ENCODE measurements at places on chromosomes 1 and 21.

DNA sequence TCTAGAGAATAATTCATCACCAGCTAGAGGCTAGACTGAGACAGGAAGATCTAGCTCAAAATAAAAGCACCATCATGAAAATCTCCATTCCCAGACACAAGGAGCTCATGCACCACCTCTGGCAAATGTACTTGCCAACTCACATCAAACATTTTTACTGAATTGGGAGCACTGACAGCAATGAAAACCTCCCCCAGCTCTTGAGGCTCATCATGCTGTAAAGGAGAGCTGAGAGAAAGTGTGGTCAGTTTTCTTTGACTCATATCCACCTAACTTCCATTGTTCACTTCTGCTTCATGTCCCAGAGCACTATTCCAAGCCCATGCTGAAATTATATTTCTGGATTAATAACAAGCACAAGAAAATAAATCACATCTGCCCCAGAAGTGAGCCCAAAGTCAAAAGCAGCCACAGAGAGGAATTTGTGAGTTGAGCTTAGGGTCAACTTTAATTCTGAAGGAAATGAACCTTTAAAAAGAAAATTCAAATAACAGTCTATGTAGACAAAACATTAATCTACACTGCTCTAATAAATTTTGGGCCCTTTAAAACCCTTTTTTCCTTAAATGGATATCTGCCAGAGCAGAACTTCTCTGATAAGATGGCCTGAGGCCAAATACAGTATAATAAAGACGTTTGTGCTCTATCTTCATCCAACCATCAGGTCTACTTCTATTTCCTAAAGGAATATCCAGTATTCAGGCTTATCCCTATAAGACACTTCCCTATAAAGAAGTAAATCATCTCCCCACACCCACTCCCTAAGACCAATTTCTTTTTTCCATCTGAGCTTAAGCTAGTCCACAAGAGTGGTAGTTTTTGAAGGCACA is 85.9 kb upstream of the ADAM30 start:
- no peak for DNase-seq

DNA sequence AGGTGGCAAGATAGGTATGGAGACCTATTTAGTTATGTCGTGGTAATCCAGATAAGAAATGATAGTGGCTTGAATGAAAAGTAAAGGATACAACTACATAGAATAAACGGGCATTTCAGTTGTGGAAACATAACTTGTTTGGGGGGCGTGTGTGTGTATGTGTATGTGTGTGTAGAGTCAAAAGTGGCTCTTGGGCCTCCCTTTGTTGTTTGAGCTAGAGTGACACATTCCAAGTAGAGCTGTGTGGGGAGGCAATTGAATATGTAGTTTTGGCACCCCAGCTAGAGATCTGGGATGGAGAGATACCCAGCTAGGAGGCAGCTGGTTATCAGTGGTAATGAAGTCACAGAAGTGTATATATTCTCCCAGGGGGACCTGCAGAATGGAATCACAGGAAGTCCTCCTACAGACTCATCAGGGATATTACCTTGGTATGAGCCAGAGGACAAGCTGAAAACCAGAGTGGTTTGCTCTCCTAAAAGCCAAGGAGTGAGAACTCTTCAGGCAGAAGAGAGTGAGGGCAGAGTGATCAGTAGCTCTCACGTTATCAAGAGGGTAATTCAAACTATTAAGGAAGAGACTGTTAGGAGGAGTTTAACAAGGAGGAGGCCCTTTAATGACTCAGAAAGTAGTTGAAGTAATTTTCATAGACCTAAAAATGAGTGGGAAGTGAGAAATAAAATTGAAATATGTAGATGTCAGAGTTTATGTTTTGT is 5.1 kb downstream of the CR1L start:
- no peak for DNase-seq

DNA sequence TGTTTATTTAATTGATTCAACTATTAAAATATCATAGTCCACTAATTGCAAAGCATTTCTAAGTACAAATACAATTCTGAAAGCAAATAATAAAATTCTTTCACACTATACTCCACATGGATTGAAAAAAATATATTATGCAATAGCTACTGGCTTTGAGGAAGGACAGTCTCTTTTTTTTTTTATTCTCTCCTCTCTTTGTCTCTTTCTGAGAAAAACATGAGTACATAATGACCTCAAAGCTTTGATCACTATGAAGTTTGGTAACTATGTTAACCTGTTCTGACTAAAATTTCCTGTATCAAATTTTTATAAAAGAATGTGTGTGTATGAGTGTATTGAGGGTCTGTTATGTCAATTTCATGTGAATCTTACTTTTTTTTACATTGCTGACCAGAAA is 96.2 kb downstream of the RGS2 start:
- DNase-seq = no peak

GRCh38 chr1:202616355-202616915 is 93.8 kb downstream of the SYT2 start:
- DNase-seq = no peak

DNA sequence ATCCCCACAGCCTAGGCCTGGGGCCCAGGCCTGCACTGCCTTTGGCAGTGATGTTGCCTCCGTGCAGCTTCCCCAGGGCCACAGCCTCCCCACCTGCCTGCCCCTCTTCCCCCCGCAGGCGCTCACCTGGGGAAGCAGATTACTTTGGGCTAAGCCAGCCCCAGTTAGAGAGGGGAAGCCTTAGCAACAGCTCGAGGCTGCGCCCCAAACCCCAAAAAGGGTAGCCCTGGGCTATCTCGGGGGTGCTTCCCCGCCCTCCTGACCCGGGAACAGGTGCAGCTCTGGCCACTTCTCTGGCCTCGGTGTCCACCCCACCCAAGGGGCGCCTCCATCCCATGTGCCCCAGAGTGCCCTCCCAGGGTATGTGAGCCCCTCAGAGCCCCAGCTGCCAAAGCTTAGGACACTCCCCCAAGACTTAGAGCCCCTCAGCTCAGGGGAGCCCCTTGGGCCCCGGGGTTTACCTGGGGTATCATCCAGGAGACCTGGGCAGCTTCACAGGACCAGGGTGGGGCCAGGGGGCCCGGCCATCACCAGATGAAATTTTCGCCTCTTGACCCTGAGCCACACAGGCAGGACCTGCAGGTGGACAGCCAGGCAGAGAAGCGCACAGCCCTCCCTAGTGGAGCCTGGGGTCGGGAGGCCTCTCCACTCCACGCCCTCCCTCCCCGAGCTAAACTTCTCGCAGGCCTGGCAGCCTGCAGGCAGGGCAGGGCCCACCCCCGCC is 3.3 kb upstream of the TTC34 start:
- no peak for DNase-seq

- no peak for DNase-seq
Measured at GRCh38 chr1:3902111-3902511, 2.0 kb upstream of the C1orf174 start.

GRCh38 chr1:164701189-164701761 is 142.3 kb downstream of the PBX1 start:
- DNase-seq = no peak

GRCh38 chr1:6625584-6626149 is 999 bp downstream of the THAP3 start:
- no peak for DNase-seq

- DNase-seq = no peak
Measured at GRCh38 chr1:160823296-160823695, 27.3 kb downstream of the LY9 start.

GRCh38 chr1:226619031-226619430 is 70.5 kb downstream of the STUM start:
- no peak for DNase-seq

- no peak for DNase-seq
Measured at GRCh38 chr1:72521659-72522058, 239.3 kb upstream of the NEGR1 start.

DNA sequence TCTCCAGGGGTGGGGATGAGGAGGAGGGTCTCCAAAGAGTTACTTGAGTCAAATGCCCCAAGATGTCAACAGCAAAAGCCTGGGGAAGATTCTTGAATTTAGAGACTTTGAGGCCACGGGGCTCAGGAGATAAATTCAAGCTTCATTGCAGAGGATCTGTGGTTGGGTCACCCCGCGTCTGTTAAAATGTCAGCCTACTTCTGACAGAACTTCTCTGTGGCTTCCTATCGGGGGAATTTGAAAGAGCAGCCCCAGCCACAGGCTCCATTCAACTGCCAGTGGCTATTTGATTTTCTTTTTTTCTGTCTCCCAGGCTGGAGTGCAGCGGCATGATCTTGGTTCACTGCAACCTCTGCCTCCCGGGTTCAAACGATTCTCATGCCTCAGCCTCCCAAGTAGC is 62.5 kb upstream of the EFHD2 start:
- no peak for DNase-seq

GRCh38 chr1:31390071-31390470 is 17.2 kb upstream of the FABP3 start:
- DNase-seq = no peak

DNA sequence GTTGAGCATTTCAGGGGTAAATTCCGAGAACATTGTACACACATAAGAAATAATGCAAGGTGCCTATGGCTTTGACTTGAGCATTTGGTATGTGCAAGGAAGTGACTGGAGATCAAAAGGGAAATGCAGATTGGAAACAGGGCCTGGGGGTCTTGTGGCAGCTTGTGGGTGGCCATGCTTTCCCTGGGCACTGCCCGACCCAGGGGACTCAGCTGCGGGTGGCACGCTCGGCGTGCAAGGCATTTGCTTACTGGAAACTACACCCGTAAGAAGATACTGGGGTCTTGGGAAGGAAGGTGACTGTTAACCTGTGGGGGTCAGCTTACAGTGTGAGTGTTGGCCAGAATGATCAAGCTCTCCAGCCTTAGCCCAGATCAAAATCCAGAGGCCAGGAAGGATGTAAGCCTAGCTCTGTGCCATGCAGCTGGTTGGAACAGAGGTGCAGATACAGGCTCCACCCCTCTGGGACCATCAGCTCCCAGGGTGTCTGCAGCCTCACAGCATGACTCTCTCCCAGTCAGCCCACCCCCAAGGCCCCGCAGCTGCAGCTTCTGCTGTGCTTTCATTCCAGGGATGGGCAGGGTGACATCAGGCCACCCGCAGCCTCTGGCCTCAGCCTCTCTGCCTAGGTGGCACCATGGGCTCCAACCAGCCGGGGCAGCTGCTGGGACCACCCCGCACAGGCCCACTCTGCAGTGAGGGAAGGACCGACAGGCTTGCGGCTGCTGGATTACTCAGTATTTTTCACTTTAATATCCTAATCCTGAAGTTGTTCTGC is 55.1 kb downstream of the KIF26B start:
- DNase-seq = no peak

DNA sequence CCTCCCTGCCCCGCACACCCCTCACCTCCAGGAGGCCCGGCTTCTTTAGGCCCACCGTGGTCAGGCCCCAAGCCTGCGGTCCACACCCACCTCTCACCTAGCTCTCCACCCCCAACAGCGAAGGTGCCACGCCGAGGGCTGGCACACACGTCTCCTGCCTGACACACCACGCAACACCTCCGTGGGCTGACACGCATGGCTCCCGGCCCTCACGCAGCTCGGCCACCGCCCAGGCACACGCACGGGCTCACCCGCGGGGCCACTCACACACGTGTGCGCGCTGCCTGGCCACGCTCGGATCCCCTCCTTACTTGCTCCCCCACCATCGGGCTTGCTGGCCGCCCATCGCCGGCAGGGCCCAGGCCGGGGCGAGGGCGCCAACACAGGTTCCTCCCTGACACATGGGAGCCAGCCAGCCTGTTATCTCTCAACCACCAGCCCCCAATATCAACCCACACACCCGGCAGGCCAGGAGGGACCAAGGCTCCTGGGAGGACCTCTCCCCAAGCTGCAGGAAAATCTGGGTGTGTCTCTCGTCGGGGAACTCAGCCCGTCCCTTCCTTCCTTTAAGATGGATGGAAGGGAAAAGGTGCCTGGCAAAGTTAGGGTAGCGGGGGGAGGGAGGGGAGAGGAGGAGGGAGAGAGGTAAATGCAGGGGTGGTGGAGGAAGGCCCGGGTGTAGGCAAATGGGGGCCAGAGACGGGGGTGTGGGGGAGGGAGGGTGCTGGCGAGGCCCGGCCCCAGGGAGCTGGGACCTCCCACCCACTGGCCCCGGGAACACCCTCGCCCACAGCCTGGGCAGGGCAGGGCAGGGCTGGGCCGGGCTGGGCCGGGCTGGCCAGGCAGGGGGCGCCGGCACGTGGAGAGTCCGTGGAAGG is 546 bp downstream of the ELOVL1 start:
- DNase-seq = no peak

DNA sequence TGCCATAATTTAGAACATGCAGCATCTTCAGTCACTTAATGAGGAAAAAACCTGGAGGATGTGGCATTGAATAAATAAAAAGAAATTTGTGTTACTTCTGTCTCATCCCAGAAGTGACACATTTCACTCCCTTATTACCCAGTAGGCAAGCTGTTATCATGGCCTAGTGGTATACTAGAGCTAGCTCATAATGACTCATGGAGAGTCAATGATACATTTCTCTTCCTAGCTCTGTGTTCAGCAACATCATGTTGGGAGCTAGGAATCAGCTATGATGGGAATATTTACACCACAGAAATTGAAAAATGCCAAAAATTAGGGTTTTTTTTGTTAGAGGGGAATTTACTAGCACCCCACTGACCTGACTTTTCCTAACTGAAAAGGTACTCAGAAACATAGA is 182.7 kb downstream of the HMCN1 start:
- no peak for DNase-seq

DNA sequence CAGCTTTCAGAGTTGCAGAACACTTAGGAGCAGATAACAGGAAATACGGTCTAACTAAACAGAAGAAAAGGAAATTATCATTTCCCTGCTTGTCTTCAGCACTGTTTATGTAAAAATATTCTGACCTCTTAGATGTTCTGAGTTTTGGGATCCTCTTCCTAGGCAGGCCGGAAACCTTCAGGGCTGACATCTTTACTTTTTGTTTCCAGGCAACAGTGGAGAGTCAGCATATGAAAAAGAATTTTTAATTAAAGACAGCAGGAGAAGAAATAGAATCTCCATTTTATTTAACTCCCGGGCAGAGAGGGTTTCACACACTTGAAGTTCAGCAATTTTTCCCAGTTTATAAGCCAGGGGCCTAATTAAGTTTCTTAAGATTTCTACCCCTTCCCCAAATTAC is 5.1 kb upstream of the RIPPLY3 start:
- DNase-seq = no peak

DNA sequence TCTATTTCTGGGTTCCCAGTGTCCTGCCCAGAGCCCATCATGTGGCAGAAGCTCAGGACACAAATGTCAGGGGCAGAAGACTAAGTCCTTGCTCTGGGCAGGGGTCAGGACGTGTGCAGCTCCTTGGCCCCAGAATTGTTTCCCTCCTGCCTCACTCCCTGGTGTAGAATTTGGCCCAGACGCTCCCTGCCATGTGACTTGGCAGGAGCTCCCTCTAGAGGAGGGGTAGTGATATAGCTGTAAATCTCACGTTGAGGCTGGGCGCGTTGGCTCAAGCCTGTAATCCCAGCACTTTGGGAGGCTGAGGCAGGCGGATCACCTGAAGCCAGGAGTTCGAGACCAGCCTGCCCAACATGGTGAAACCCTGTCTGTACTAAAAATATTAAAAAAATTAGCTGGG is 91.2 kb downstream of the UBIAD1 start:
- DNase-seq = no peak

DNA sequence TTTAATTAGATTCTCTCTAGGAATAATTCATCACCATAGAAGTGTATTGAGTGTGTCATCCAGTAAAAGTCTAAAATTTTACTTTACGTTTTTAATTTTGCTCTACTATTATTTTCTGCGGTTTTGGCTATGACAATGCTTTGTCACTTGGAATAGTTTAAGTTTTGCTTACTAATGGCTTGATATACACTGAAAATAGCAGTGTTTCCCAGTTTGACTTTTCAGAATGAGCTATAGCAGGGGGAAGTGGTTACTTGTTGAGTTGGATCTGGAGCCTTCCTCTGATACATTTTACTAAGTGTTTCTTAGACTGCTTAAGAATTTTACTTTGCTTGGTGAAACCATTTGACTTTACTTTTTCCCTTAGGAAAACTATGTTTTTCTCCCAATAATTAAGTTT is 5.0 kb downstream of the DNAJC16 start:
- DNase-seq = no peak
